A549 treated with CpdA at 1 μM for 4 hours (cell line): ENCODE measurements at places on chromosomes 12 and 14. TPM values are rescaled to one million over a fixed set of nuclear protein-coding genes. Genes with fewer than 3 reads are reported as not detected.

C14orf180 gene
- total RNA-seq: not detected in 5 replicates

AMIGO2 gene
- total RNA-seq: 122 to 170 TPM (median 160 TPM) in 5 replicates

AKT1 gene
- 93.7 to 110 TPM (median 103 TPM) in 5 replicates for total RNA-seq

OR10AD1 gene
- total RNA-seq: not detected in 5 replicates

ASCL1 gene
- total RNA-seq: 0.05 to 0.08 TPM in 2 of 5 replicates, not detected in the others

MAPKAPK5 gene
- 52.6 to 63.1 TPM (median 57.8 TPM) in 5 replicates for total RNA-seq

SLC10A1 gene
- not detected in 5 replicates for total RNA-seq

DNAJC22 gene
- 19.2 to 24.7 TPM (median 20.0 TPM) in 5 replicates for total RNA-seq

NKX2-1 gene
- 0.03 to 0.06 TPM in 2 of 5 replicates, not detected in the others for total RNA-seq

COPS7A gene
- total RNA-seq: 48.5 to 61.1 TPM (median 55.6 TPM) in 5 replicates

KRT4 gene
- 2.3 to 4.2 TPM (median 3.1 TPM) in 5 replicates for total RNA-seq

STYK1 gene
- total RNA-seq: 0.12 to 0.76 TPM (median 0.23 TPM) in 5 replicates

EFS gene
- not detected in 5 replicates for total RNA-seq

SELPLG gene
- 0.44 to 1.1 TPM (median 1.0 TPM) in 5 replicates for total RNA-seq

TRHDE gene
- 0.03 to 0.19 TPM (median 0.09 TPM) in 5 replicates for total RNA-seq

P2RX2 gene
- total RNA-seq: not detected in 5 replicates

ACOT6 gene
- total RNA-seq: not detected in 5 replicates

LGALS3 gene
- total RNA-seq: 159 to 192 TPM (median 186 TPM) in 5 replicates

FBXO33 gene
- total RNA-seq: 6.7 to 10.1 TPM (median 8.4 TPM) in 5 replicates

C1S gene
- 36.8 to 62.7 TPM (median 41.0 TPM) in 5 replicates for total RNA-seq

PRPH gene
- 0.77 to 1.6 TPM (median 1.1 TPM) in 5 replicates for total RNA-seq

CLEC9A gene
- not detected in 5 replicates for total RNA-seq

KRT3 gene
- total RNA-seq: 0.03 to 0.10 TPM in 2 of 5 replicates, not detected in the others

ULK1 gene
- 31.1 to 53.4 TPM (median 40.8 TPM) in 5 replicates for total RNA-seq

DHRS2 gene
- total RNA-seq: 7.4 to 11.1 TPM (median 8.2 TPM) in 5 replicates

RESF1 gene
- total RNA-seq: 20.9 to 31.5 TPM (median 23.3 TPM) in 5 replicates

TDRD9 gene
- 0.02 TPM in 1 of 5 replicates, not detected in the others for total RNA-seq

B4GALNT3 gene
- total RNA-seq: 0.29 to 0.74 TPM (median 0.58 TPM) in 5 replicates

SCARB1 gene
- 112 to 161 TPM (median 149 TPM) in 5 replicates for total RNA-seq

EXOC3L4 gene
- total RNA-seq: 0.94 to 1.6 TPM (median 1.5 TPM) in 5 replicates

CD27 gene
- total RNA-seq: not detected in 5 replicates

KRT6C gene
- total RNA-seq: not detected in 5 replicates

CRIP1 gene
- total RNA-seq: 1,651 to 1,885 TPM (median 1,685 TPM) in 5 replicates

ZFYVE1 gene
- total RNA-seq: 8.9 to 11.1 TPM (median 10.1 TPM) in 5 replicates

DIO3 gene
- total RNA-seq: 0.03 to 0.09 TPM in 2 of 5 replicates, not detected in the others

ACSM4 gene
- not detected in 5 replicates for total RNA-seq

LMNTD1 gene
- total RNA-seq: not detected in 5 replicates

KLRC4 gene
- total RNA-seq: not detected in 5 replicates

HSPB8 gene
- total RNA-seq: 13.1 to 21.0 TPM (median 15.4 TPM) in 5 replicates

VSX2 gene
- total RNA-seq: not detected in 5 replicates

RERG gene
- 0.14 to 0.47 TPM (median 0.21 TPM) in 5 replicates for total RNA-seq

LRRC10 gene
- total RNA-seq: not detected in 5 replicates

SPIC gene
- total RNA-seq: not detected in 5 replicates
